Tibial nerve (tissue), 4 donors: ENCODE measurements at places on chromosomes 3 and 15. TPM values are rescaled to one million over a fixed set of nuclear protein-coding genes. Genes with fewer than 3 reads are reported as not detected.

TMEM212 gene
- total RNA-seq, result not detected

CPA3 gene
- total RNA-seq, result 6.9 TPM

TRPM1 gene
- total RNA-seq, result not detected

CASR gene
- total RNA-seq, result not detected
